NCI-H2171 treated with DMSO at 0.1 percent for 48 hours (cell line): ENCODE measurements at places on chromosomes 12 and 14.

DNA sequence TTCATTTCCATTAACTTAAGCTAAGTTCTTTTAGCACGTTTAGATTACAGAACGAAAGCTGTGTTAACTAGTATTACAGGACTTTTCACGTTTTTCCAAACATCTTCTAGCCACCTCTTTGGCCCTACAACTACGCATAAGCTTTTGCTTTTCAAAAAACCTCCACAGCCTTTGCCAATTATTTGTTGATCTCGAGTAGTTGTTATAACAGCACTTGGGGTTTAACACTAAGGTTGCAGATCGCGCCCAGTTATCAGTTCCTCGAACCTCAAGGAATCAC lies 450 bp upstream of the RBM25 start:
- no peak for DNase-seq

DNA sequence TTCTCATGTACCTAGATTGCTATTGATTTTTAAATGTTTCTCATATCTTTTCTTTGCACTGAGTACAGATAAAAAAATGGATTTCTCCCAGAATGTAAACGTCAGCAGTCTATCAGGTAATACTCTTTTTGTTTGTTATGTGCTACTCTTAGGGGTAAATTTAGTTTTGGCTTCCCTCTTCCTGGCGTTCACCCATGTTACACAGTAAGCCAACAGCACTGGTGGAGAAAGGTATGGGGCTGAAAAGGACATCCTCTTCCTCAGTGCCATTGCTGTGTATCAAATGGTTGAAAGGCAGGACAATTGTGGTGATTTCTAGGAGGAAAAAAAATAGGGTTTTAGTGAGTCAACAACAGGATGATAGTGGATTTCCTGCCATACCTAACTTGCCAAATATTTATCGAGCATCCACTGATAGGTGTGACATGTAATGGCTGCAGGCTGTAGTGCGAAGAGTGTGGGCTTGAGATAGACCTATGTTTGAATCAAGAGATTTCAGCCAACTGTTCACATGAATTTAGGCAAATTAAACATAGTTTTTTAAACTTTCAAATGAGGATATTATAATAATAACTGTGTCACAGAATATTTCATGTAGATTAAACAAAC lies 7.5 kb downstream of the KLRF2 start:
- DNase-seq, result no peak

DNA sequence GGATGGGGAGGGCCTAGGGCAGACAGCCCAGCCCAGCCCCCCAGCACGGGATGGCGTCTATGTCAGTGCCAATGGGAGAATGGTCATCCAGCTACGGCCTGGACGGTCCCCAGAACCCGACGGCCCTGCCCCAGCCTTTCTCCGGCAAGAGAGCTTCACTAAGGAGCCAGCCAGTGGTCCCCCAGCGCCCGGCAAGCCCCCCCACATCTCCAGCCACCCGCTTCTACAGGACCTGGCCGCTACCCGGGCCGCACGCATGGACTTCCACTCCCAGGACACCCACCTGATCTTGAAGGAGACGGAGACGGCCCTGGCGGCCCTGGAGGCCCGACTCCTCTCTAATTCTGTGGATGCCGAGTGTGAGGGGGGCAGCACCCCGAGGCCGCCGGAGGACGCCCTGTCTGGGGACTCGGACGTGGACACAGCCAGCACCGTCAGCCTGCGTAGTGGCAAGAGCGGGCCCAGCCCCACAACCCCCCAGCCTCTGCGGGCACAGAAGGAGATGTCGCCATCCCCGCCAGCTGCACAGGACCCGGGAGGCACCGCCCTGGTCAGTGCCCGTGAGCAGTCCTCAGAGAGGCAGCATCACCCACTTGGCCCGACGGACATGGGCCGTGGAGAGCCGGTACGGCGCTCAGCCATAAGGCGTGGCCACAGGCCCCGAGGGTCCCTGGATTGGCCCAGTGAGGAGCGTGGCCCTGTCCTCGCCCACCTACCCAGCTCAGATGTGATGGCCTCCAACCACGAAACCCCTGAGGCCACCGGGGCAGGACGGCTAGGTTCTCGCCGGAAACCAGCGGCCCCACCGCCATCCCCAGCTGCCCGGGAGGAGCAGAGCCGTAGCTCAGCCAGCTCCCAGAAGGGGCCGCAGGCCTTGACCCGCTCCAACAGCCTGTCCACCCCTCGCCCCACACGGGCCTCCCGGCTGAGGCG lies 21.9 kb downstream of the CEP170B start:
- DNase-seq, result no peak

GRCh38 chr14:49492151-49492550 lies 94.0 kb downstream of the RPS29 start:
- DNase-seq, result no peak

GRCh38 chr12:19002216-19002615 lies 127.3 kb upstream of the PLEKHA5 start:
- DNase-seq, result no peak

- DNase-seq, result no peak
Measured at GRCh38 chr12:80189241-80189640, 89.9 kb downstream of the OTOGL start.

DNA sequence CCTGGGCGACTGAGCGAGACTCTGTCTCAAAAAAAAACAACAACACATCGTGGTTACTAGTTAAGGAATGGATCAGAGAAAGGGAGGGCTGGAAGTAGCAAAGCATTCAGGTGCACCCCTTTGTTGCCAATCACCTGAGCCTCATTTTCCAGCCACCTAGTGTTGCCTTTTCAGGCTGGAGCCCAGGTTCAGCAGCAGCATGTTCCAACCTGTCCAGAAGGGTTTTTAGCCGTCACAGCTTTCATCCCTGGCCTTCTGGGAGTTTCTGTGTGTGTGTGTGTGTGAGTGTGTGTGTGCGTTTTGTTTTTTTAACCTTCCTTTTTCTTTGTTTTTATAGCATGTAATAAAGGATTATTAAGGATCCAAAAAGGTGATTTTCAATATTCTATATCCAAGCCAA lies 121.1 kb upstream of the ATF1 start:
- DNase-seq, result peak; percentile 84

- DNase-seq, result no peak
Measured at GRCh38 chr12:7859552-7859951, 13.2 kb downstream of the SLC2A14 start.

DNA sequence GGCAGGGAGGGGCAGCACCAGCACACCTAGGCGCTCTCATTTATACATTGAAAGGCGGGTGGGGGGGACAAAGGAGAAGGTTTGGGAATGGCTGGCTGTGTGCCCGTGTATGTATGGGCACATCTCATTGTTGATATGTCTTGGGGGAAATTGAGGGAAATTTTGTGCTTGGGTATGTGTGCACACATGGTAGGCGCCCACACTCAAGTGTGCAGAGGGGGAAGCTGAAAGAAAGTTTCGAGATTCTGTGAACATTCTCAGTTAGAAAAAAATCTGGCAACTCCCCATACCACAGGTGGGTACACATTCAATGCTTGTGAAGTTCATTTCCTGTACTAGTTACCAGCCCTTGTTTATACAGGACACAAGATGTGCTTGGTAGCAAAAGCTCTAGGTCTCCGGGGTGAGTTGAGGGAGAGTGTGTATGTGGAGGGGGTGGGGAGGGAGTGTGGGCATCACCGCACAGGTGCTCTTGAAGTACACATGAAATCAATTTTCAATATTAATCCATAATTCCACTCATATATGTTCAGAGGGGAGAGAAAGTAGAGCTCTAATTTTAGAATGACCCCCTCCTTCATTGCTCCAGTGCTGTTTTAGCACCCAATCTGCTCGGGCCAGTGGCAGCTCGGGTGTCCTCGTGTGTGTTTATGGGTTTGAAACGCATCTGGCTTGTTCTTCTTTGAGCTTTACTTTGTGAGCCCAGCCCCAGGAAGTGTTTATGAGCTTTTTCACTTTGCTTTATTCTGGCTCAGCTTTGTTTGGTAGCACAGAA lies 286.0 kb downstream of the ZFP36L1 start:
- no peak for DNase-seq

- peak; percentile 93 for DNase-seq
Measured at GRCh38 chr12:95336387-95337067, 118.9 kb downstream of the VEZT start.

- DNase-seq, result peak; percentile 75
Measured at GRCh38 chr12:3097186-3097804, 20.1 kb downstream of the TSPAN9 start.

GRCh38 chr12:11882301-11883019 lies 188.3 kb upstream of the BCL2L14 start:
- DNase-seq, result no peak

- peak; percentile 82 for DNase-seq
Measured at GRCh38 chr12:64780132-64780530, 20.9 kb upstream of the GNS start.

DNA sequence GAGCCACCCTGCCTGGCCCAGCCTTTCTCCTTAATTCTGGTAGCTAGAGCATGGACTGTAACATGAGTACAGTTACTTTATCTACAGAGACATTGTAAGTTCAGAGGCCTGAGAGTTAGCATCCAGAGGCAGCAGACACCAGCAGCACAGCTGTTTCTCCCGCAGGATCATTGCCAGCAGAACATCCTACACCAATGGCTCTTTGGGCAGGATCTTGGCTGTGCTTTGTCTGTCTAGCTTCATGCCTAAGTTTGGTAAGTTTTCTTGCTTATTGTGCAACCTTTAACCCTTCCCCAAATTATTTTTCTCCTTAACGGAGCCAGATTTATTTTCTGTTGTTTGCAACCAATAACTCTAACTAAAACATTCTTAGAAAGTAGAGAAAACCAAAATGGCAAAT lies 21.6 kb downstream of the C12orf71 start:
- DNase-seq, result no peak

- no peak for DNase-seq
Measured at GRCh38 chr14:98871796-98872195, 400.2 kb downstream of the BCL11B start.

GRCh38 chr14:59284059-59284458 lies 95.6 kb downstream of the DAAM1 start:
- no peak for DNase-seq

DNA sequence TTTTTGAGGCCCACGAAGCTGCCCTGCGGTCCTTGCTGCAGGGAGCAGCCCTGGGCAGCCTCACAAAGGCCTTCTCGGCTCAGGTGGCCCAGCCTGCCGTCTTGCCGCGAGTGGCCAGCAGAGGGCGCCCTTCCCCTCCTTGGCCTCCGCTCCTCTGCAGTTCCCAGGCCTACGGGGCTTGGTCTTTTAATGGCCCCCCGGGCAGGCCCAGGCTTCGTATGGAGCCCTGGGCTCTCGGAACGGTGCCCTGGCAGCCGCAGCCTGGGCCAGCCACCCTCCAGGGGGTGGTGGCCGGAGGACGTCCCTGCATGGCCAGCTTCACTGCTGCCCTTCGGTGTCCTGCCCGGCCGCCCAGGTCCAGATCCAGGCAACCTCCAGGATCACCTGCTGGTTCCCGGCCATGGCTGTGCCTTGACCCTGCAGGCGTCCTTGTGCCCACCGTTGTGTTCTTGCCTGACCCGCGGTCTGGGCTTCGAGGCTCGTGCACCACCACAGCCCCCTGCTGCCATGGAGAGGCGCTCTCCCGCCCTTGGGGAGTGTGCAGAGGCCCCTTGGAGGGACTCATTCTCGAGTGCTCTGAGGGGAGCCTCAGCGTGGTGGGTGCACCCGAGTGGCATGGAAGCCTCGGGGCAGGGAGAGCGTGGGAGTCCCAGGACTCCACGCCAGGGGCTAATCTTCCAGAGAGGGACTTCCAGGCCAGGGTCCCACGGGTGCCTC lies 9.4 kb downstream of the ASPG start:
- peak; percentile 36 for DNase-seq

- no peak for DNase-seq
Measured at GRCh38 chr12:26091822-26092221, 33.0 kb downstream of the BHLHE41 start.

GRCh38 chr12:67988601-67989021 lies 636 bp upstream of the IFNG-AS1 start:
- DNase-seq, result no peak
